ENCODE measurements at places on chromosomes 3 and 15. TPM values are rescaled to one million over a fixed set of nuclear protein-coding genes. Genes with fewer than 3 reads are reported as not detected.
A peak's percentile ranks its signal among the peaks of the same experiment; 100 is the strongest.

The VEPH1 gene
- not detected for total RNA-seq

The CYP8B1 gene
- not detected for total RNA-seq

The CAND2 gene
- 1.1 TPM for total RNA-seq

The WDR76 gene
- 67.8 TPM for total RNA-seq

The TEX55 gene
- total RNA-seq: not detected

The ITIH1 gene
- not detected for total RNA-seq

The MAP3K13 gene
- total RNA-seq: 14.7 TPM

The C2CD4B gene
- 0.14 TPM for total RNA-seq

The ADAMTSL3 gene
- total RNA-seq: 0.07 TPM

The DNASE1L3 gene
- total RNA-seq: not detected

GRCh38 chr3:132198516-132198915 lies 118.7 kb upstream of the ACP3 start:
- H3K27me3 ChIP-seq: peaks cover 6% of the 10 kb centered on the region
- DNase-seq: no peak
- H3K27ac ChIP-seq: no peak overlapping the region
- no peaks in the 10 kb centered on the region for H3K4me1 ChIP-seq
- H3K36me3 ChIP-seq: no peaks in the 10 kb centered on the region

DNA sequence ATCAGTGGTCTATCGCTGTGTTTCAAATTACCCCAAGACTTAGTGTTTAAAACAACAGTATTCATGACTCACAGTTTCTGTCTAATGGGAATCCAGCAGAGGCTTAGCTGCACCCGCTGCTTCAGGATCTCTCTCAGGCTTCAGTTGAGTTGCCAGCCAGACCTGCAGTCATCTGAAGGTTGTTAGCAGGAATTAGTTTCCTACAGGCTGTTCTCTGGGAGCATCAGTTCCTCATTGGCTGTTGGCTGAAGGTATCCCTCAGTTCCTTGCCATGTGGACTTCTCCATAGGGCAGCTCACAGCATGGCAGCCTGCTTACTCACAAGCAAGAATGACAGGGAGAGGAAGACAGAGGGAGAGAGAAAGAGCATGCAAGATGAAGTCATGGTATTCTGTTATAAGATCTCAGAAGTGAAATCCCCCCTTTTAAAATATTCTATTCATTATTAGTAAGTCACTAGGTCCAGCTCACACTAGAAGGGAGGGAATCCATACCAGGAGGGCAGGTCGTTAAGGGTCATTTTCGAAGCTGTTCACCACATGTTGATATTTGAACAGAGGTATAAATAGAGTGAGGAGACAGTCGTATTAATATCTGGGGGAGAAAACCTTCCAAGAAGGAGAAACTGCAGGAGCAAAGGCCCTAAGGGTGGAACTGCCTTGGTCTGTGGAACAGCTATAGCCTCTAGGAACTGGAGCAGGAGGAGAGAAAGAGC lies 473.9 kb upstream of the PPP2R3A start:
- H3K27ac ChIP-seq: no peak overlapping the region
- no peak overlapping the region for H3K4me3 ChIP-seq
- H3K27me3 ChIP-seq: no peaks in the 10 kb centered on the region
- no peak for DNase-seq
- no peaks in the 10 kb centered on the region for H3K36me3 ChIP-seq

DNA sequence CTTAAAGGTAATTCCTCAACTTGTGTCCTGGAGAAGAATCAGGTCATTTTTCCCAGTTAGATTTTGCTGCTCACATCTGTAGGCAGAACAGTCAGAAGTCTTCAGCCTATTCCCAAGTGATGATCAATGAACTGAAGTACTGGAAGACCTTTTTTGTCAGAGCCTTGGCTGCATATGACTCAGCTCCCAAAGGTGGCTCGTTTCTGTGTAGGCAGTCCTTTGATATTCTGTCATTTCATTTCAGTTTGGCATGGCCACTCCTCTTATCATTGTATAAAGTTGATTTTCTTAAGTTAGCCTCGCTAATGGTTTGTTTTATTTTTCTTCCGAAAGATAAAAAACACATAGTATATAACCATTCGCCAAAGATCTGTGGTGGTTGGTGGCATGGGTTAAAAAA lies 90.7 kb downstream of the KLHL25 start:
- no peak for DNase-seq
- H3K27me3 ChIP-seq: no peaks in the 10 kb centered on the region
- H3K4me3 ChIP-seq: peak overlapping the region; percentile 73
- H3K4me1 ChIP-seq: peaks cover 62% of the 10 kb centered on the region

DNA sequence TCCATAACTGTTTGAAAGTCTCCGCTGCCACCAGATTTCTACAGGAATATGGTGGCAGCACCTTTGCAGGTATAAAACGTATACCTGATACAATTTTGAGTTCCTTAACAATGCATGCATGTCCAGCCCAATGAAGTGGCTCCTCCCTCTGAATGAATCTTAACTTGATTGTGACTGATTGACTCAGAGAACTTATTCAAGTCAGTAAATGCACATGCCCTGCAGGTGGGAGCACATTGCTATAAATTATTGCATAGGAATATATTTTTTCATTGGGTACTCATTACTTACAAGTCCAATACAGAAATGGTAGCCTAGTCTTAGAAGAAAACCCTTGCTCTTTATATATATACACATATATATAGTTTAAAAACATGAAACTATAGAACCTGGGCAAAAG lies 259.3 kb downstream of the BBX start:
- peaks cover 3% of the 10 kb centered on the region for H3K4me1 ChIP-seq
- H3K27ac ChIP-seq: no peak overlapping the region
- DNase-seq: no peak
- H3K4me3 ChIP-seq: no peak overlapping the region

- no peak overlapping the region for H3K4me3 ChIP-seq
- H3K36me3 ChIP-seq: no peaks in the 10 kb centered on the region
- H3K27ac ChIP-seq: no peak overlapping the region
- DNase-seq: no peak
These were observed 38.7 kb upstream of the SNRK start for GRCh38 chr3:43247561-43248184.

- DNase-seq: no peak
- no peak overlapping the region for H3K27ac ChIP-seq
- H3K4me1 ChIP-seq: no peaks in the 10 kb centered on the region
- no peak overlapping the region for H3K4me3 ChIP-seq
These were observed 45.3 kb upstream of the EIF5A2 start for GRCh38 chr3:170953736-170954135.

DNA sequence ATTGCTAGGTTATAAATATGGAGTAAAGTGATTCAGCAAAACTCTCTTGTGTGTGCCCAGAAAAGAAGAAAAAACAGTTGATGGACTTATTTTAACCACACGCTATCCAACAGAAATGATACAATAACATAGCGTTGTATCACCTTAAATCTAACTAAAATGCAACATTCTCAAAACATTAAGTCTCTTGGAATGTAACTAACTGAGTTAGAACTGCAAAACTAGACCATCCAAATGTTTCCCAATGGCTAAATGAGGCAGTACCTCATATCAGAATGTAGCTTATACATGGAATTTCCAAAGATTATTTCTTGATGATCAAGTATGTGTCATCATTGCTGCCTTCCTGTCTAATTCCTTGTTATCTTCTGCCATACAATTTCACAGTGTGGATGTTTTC lies 187.9 kb downstream of the CNTN3 start:
- no peaks in the 10 kb centered on the region for H3K4me1 ChIP-seq
- H3K27me3 ChIP-seq: no peaks in the 10 kb centered on the region
- no peak overlapping the region for H3K27ac ChIP-seq

- H3K27ac ChIP-seq: no peak overlapping the region
- peaks cover 2% of the 10 kb centered on the region for H3K4me1 ChIP-seq
- H3K36me3 ChIP-seq: no peaks in the 10 kb centered on the region
These were observed 106.5 kb downstream of the ASB7 start for GRCh38 chr15:100708916-100709315.

- H3K4me1 ChIP-seq: peaks cover 4% of the 10 kb centered on the region
- no peak overlapping the region for H3K27ac ChIP-seq
- H3K27me3 ChIP-seq: peaks cover 4% of the 10 kb centered on the region
- no peak overlapping the region for H3K4me3 ChIP-seq
- DNase-seq: no peak
These were observed 161.8 kb downstream of the NUP210 start for GRCh38 chr3:13258280-13258679.

DNA sequence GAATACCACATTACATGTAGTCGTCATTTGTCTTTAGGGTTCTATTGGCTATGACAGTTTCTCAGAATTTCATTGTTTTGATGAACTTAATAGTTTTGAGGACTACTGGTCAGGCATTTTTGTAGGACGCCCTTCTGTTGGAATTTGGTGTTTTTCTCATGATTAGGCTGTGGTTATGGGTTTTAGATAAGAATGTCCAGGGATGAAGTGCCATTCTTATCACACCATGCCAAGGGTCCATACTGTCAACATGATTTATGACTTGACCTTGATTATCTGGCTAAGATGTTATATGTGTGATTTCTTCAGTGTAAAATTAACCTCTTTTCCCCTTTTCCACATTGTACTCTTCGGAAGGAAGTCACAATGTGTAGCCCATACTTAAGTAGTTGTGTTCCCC lies 135.3 kb downstream of the DIPK2A start:
- no peak overlapping the region for H3K4me3 ChIP-seq
- DNase-seq: no peak
- H3K27me3 ChIP-seq: no peaks in the 10 kb centered on the region
- no peak overlapping the region for H3K27ac ChIP-seq

GRCh38 chr3:11717768-11718636 lies 74.3 kb upstream of the VGLL4 start:
- H3K27me3 ChIP-seq: peaks cover 18% of the 10 kb centered on the region
- no peak for DNase-seq
- peak overlapping the region; percentile 84 for H3K4me3 ChIP-seq

GRCh38 chr3:131503320-131503635 lies 507 bp upstream of the MRPL3 start:
- H3K4me1 ChIP-seq: peaks cover 31% of the 10 kb centered on the region
- H3K4me3 ChIP-seq: peak overlapping the region; percentile 99
- H3K36me3 ChIP-seq: peaks cover 38% of the 10 kb centered on the region
- DNase-seq: no peak

- H3K4me1 ChIP-seq: no peaks in the 10 kb centered on the region
- no peaks in the 10 kb centered on the region for H3K36me3 ChIP-seq
- H3K27ac ChIP-seq: no peak overlapping the region
- H3K27me3 ChIP-seq: peaks cover 10% of the 10 kb centered on the region
These were observed 110.0 kb upstream of the DLG1 start for GRCh38 chr3:197408177-197408957.

GRCh38 chr15:39473298-39473947 lies 107.5 kb upstream of the THBS1 start:
- H3K4me1 ChIP-seq: no peaks in the 10 kb centered on the region
- no peaks in the 10 kb centered on the region for H3K36me3 ChIP-seq
- DNase-seq: no peak
- peaks cover 13% of the 10 kb centered on the region for H3K27me3 ChIP-seq
- no peak overlapping the region for H3K27ac ChIP-seq
- H3K4me3 ChIP-seq: no peak overlapping the region

DNA sequence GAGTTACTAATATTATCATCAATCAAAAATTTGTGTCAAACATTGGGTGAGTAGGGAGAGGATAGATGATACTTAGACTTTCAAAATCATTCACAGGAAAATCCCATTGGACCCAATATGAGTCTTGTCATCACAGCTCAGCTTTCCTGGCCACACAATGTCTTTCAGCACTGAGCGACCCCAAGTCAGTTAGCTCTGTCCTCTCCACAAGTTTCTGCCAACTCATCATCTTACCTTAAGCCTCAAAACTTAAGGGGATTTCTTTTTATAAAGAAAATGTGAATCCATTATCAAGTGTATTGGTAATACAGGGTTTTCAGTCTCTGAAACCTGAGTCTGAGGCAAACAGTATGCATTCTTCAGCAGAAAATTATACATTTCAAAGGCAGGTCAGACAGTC lies 55.8 kb downstream of the SUMF1 start:
- no peaks in the 10 kb centered on the region for H3K27me3 ChIP-seq
- H3K4me1 ChIP-seq: peaks cover 58% of the 10 kb centered on the region
- peak overlapping the region; percentile 70 for H3K27ac ChIP-seq
- DNase-seq: no peak
- H3K4me3 ChIP-seq: no peak overlapping the region
- peaks cover 39% of the 10 kb centered on the region for H3K36me3 ChIP-seq

DNA sequence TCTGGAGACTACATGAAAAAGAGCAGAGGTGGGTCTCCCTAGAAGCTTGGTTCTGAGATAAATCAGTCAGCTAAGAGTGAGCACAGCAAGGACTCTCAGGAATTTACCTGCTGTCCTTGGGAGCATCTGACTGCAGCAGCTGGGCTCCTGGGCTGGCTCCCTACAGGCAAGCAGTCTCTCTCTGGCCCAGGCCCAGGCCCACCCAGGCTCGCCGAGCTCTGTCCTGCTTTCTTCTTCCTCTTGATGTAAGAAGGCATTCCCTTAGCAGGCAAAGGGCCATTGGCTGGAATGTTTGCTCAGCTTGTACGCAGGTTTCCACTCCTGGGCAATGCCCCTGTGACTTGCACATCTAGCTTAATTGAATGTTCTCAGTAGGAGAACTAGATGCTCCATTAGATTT lies 4.3 kb upstream of the RBP2 start:
- no peaks in the 10 kb centered on the region for H3K27me3 ChIP-seq
- no peaks in the 10 kb centered on the region for H3K4me1 ChIP-seq
- no peak for DNase-seq
- no peaks in the 10 kb centered on the region for H3K36me3 ChIP-seq

- peak overlapping the region; percentile 59 for H3K4me3 ChIP-seq
- no peak for DNase-seq
- no peaks in the 10 kb centered on the region for H3K36me3 ChIP-seq
- peaks cover 53% of the 10 kb centered on the region for H3K27me3 ChIP-seq
- no peak overlapping the region for H3K27ac ChIP-seq
These were observed 768 bp upstream of the SEMA5B start for GRCh38 chr3:123028233-123028828.

GRCh38 chr3:106403371-106404145 lies 534.7 kb upstream of the CBLB start:
- peaks cover 9% of the 10 kb centered on the region for H3K4me1 ChIP-seq
- no peak overlapping the region for H3K4me3 ChIP-seq
- no peak for DNase-seq
- H3K27me3 ChIP-seq: no peaks in the 10 kb centered on the region

- peaks cover 6% of the 10 kb centered on the region for H3K36me3 ChIP-seq
- H3K27ac ChIP-seq: no peak overlapping the region
- peaks cover 7% of the 10 kb centered on the region for H3K4me1 ChIP-seq
- no peak overlapping the region for H3K4me3 ChIP-seq
- no peak for DNase-seq
These were observed 240.1 kb upstream of the ST8SIA2 start for GRCh38 chr15:92153620-92154019.

DNA sequence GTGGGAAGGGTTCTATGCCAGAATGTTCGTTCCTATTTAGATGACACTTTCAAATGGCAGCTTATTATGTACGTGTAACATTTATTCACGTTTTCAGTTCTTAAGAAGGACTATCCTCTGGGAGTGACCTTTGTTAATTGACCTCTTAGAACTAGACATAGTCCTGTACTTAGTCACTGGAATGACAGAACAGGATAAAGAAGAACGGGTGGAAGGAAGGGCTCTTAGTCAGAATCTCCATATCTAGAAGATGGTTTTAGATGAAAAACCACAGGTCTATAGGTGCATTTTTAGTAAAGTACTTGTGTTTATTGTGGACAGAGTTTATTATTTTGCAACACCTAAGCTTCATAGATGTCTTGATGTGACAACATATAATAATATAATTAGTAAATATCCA lies 6.5 kb downstream of the METTL6 start:
- H3K27ac ChIP-seq: no peak overlapping the region
- H3K36me3 ChIP-seq: peaks cover 51% of the 10 kb centered on the region
- DNase-seq: no peak
- peaks cover 19% of the 10 kb centered on the region for H3K4me1 ChIP-seq
- H3K4me3 ChIP-seq: no peak overlapping the region

- H3K36me3 ChIP-seq: no peaks in the 10 kb centered on the region
- DNase-seq: no peak
- no peaks in the 10 kb centered on the region for H3K4me1 ChIP-seq
These were observed 439.1 kb upstream of the GRM7 start for GRCh38 chr3:6421666-6422445.
